ENCODE measurements at places on chromosomes 16 and 17. TPM values are rescaled to one million over a fixed set of nuclear protein-coding genes. Genes with fewer than 3 reads are reported as not detected.

- DNase-seq: peak; percentile 61
- no peak overlapping the region for H3K4me3 ChIP-seq
- no peak overlapping the region for H3K27ac ChIP-seq
- H3K4me1 ChIP-seq: peaks cover 2% of the 10 kb centered on the region
- peaks cover 2% of the 10 kb centered on the region for H3K36me3 ChIP-seq
These were observed 95.0 kb downstream of the PLCG2 start for GRCh38 chr16:81873843-81874752.

DNA sequence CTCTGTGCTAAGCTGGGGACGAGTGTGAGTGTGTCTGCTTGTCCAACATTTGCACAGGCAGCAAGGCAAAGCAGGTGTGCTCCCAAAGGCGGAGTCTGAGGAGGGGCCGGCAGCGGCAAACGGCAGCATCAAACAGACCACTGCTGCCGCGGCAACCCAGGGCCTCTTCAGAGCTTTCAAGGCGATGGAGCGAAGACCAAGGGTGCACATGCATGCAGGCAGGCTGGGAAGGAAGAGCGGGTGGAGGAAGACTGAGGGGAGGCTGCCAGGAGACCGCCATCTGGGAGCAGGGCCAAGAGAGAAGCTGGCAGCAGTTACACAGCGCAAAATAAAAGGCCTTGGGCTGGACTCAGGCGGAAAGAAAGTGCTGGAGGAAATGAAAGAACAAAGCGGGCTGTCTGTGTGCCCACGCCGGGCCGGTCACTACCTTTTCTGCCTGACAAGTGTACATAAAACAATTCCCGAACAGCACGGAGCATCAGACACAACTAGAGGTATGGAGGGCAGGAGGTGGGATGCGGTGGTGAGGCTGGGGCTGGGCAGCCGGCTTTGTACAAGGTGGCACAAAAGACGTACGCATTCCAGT, 8.5 kb downstream of the TIMM22 start:
- peak; percentile 87 for DNase-seq
- H3K27me3 ChIP-seq: no peaks in the 10 kb centered on the region
- H3K4me1 ChIP-seq: peaks cover 33% of the 10 kb centered on the region
- no peak overlapping the region for H3K4me3 ChIP-seq
- H3K27ac ChIP-seq: peak overlapping the region; percentile 76

DNA sequence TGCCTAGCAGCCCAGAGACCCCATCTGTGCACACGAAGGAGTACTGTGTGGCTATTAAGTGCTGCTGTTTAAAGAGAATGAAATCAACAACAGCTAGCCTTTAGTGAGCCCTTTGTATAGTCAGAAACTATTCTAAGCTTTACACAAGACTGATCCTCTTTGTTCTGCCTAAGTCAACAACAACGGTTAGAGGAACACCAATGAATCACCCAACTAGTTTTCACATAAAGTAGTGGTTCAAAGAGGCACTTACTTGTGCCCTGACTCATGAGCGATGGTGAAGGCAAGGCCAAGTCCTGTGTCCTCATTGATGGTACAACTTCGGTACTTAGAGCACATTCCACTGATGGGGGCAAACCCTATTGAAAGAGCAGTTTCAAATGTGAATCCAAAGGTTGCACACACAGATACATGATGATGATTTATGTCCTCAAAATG, 75.8 kb downstream of the ADAMTS18 start:
- peak; percentile 38 for DNase-seq
- no peaks in the 10 kb centered on the region for H3K4me1 ChIP-seq
- H3K4me3 ChIP-seq: no peak overlapping the region
- no peak overlapping the region for H3K27ac ChIP-seq

ARL17B gene
- 22.0 TPM for total RNA-seq

DNA sequence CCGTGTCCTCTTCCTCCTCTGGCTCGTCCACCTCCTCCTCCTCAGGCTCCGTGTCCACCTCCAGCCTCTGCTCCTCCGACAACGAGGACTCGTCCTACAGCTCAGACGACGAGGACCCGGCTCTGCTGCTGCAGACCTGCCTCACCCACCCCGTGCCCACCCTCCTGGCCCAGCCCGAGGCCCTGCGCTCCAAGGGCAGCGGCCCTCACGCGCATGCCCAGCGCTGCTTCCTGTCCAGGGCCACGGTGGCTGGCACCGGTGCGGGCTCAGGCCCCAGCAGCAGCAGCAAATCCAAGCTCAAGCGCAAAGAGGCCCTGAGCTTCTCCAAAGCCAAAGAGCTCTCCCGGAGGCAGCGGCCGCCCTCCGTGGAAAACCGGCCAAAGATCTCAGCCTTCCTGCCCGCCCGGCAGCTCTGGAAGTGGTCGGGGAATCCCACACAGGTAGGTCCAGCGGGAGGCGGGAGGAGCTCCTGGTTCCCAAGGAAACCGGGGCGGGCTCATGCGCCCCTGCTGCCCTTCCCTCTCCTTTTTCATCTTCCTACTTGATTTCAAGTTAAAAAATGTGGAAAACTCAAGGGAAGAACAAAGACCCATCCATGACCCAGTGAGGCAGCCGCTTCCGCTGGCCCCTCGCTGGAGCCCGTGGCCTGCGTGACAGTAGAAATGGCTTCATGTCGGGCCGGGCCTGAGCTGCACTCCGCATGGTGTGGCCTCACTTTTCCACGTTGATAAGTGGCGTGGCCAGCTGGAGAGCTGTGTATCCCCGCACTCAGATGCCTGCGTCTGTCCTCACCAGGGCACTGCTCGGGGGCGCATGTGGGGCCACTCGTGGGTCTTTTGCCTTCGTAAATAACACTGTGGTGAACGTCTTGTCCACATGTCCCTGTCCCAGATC, 50.7 kb downstream of the ACTG1 start:
- no peak overlapping the region for H3K27ac ChIP-seq
- DNase-seq: no peak
- no peaks in the 10 kb centered on the region for H3K27me3 ChIP-seq
- H3K4me3 ChIP-seq: no peak overlapping the region

HID1 gene
- total RNA-seq: 32.6 TPM

- peaks cover 19% of the 10 kb centered on the region for H3K27me3 ChIP-seq
These were observed 8.6 kb downstream of the KRT10 start for GRCh38 chr17:40813804-40814203.

DNA sequence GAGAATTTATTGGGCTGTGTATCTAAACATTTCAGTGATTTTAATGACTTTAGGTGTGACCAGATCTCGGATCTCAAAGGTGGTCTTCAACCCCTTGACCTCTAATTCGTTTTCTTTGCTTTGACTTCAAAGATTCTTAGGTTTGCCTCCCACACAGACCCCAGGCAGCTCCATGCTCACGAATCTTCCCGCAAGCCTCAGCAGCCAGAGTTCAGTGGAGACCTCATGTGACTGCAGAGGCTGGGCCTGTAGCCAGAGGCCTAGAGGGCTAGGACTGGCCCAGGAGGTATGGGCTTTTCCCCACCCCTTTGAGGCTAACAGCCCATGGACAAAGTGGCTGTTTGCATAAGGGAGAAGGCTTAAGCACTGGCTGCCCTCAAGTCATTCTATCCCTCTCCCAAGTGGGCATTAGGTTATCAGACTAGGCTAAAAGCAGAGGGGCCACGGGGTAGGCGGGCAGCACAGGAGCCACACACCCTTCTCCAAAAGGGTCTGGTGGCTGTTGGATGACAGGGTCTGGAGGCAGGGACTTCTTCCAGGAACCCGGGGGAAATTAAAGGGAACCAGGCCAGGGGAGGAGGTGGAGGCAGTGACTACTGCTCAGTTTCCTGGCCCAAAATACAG, 3.0 kb downstream of the HIRIP3 start:
- peak; percentile 72 for DNase-seq
- H3K4me1 ChIP-seq: peaks cover 14% of the 10 kb centered on the region
- H3K36me3 ChIP-seq: no peaks in the 10 kb centered on the region
- no peak overlapping the region for H3K27ac ChIP-seq
- no peak overlapping the region for H3K4me3 ChIP-seq

DNA sequence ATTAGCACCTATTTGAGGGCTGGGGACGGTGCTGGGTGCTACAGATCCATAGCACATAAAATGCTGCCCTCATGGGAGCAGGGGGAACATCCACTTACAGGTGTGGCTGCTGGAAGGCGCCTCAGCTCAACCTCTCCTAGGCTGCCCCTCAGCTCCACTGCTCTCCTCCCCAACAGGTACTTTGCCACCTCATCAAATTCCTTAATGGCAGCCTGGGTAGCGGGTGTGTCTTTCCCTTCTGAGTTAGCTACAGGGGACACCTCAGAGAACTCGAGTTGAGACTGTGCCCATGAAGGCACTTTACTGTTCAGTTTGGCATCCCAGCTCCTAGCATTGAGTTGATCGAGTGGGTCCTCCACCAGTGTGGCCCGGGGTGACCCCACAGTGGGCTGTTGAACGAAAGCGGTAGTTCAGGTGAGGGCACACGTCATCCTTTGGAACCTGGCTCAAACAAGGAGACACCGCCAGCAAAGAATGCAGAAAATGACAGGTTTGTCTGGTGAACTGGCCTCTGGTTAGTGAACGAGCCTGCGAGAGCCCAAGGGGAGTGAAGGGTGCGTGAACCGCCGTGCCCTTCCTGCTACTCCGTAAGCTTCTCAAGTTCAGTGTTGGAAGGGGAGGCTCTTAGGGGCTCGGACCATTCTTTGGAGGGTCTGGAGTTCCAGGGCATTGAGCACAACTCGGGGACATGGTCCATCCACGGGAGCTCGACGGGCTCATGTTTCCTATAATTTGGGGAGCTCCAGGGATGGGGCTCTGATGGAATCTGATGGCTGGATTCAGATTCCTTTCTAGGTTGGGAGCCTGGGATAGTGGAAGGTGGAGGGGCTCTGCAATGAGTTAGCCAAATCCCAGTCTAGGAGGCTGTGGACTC, 3.5 kb upstream of the CMIP start:
- no peak for DNase-seq
- H3K4me3 ChIP-seq: no peak overlapping the region
- no peaks in the 10 kb centered on the region for H3K27me3 ChIP-seq
- no peaks in the 10 kb centered on the region for H3K36me3 ChIP-seq
- no peaks in the 10 kb centered on the region for H3K4me1 ChIP-seq
- no peak overlapping the region for H3K27ac ChIP-seq

CBX1 gene
- total RNA-seq: 40.2 TPM

TP53TG3D gene
- not detected for total RNA-seq

DNA sequence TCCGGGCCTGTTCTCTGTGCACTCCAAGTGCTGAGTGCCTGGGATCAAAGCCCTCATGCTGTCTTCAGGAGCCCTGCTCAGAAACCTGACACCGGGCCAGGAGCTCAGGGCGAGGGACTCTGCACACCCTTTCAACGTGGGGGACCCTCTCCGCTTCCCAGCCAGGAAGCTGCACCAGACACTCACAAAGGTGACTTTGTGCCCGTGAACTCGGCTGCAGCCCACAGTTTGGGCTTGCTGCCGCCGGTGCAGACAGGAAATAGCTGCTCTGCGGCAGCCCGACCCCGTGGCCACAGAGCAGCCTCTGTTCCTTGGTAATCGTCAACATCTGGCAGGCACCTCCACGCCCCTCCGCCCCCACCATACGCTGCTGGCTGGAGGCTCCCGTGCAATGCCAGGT, 93.4 kb upstream of the METRNL start:
- H3K27me3 ChIP-seq: no peaks in the 10 kb centered on the region
- H3K36me3 ChIP-seq: no peaks in the 10 kb centered on the region
- H3K27ac ChIP-seq: no peak overlapping the region

DNA sequence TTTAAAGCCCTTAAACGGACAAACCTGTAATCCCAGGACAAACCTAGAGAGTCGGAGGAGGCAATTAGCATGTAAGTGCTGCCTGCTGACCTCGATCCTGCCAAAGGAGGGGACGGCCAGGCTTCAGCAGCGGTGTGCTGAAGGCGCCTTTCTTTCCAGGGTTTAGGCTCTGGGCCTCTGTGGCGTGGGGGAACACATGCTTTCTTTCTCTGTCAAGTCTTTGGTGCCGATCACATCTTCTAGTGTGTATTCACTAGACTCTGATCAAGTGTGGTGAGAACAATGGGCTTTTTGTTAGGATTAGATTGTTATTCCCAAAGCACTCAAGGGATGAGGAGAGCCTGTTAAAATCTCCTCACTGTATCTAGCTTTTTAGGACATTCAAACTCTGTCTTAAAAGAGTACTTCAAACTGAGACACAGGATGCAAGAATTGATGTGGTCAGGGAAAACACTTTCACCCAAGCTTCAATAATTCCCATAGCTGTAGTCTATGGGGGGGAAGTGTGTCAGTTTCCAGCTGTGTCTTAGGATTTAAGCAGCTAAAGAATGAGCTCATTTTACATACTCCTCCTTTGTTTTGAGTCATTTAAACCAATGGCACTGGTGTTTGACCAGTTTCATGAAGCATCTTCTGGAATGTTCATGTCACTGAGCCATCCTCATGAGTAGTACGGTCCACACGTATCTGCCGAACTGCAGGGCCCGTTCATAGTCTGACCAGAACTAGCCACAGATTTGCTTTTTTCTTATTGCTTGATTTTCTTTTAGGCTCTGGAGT, 51.2 kb downstream of the RPA1 start:
- no peak overlapping the region for H3K27ac ChIP-seq
- no peak for DNase-seq
- no peak overlapping the region for H3K4me3 ChIP-seq
- H3K27me3 ChIP-seq: no peaks in the 10 kb centered on the region

GRCh38 chr17:69227541-69227940, 1.1 kb downstream of the ABCA10 start:
- H3K4me3 ChIP-seq: no peak overlapping the region
- H3K36me3 ChIP-seq: no peaks in the 10 kb centered on the region
- no peaks in the 10 kb centered on the region for H3K27me3 ChIP-seq
- H3K4me1 ChIP-seq: no peaks in the 10 kb centered on the region
- H3K27ac ChIP-seq: no peak overlapping the region

DNA sequence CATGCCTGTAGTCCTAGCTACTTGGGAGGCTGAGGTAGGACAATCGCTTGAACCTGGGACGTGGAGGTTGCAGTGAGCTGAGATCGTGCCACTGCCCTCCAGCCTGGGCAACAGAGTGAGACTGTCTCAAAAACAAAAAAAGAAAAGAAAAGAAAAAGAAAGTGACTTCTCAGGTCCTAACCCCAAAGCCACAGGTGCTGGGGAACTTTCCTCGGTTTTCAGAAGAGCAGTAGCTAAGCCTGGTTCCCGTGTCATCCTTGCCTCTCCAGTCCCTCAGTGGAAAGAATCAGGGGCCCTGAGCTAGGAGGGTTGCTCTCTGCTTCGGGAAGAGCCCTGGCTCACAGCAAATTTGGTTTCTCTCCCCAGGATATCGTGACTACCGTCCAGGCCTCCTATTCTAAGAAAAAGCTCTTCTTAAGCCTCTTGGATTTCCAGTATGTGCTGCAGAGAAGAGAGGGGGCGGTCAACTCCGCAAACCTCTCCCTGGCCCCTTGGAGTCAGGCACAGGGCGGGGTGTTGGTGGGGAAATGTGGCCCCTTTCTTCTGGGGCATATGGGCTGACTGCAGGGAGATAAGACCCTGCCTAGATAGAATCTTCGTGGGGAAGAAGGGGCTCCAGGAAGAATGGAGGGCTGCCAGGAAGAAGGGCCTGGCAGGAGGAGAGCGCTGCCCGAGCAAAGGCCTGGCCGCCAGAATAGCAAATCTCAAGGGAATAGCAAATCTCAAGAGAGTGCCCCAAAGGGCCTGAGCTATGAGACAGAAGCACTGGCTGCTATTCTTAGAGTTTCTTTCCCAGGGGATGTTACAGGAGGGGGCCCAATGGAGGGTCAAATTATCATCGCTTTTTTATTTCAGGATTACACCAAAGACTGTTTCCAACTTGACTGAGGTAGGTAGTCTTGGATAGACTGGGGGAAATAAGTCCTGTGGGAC, 8.3 kb upstream of the NLRC5 start:
- H3K36me3 ChIP-seq: no peaks in the 10 kb centered on the region
- DNase-seq: no peak
- no peak overlapping the region for H3K4me3 ChIP-seq
- no peak overlapping the region for H3K27ac ChIP-seq
- H3K27me3 ChIP-seq: no peaks in the 10 kb centered on the region
- H3K4me1 ChIP-seq: no peaks in the 10 kb centered on the region
